CD4-positive, alpha-beta memory T cell (primary cell): ENCODE measurements at places on chromosomes 7 and 10.

- no peak for DNase-seq
Observed at GRCh38 chr10:52627279-52627678, 145.3 kb downstream of the MBL2 start.

- DNase-seq, result no peak
Observed at GRCh38 chr7:108010377-108010776, 7.4 kb upstream of the LAMB1 start.

DNA sequence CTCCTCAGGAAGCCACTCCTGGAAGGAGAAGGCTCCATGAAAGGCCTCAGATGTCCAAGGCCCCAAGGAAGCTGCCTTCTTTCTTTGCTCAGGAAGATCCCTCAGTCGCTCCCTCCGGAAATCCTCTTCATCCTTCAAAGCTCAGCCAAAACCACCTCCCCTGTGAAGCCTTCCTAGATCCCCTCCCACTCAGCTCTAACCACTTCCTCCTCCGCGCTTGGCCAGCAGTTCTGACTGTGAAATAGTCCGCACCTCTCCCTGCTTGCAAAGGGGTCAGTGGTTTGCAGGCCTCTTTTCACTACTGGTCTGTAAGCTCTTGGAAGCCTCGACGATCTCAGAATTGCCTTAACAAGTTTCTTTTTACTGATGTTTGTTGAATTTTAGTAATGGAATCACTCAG is 23.9 kb downstream of the PYROXD2 start:
- DNase-seq, result no peak

DNA sequence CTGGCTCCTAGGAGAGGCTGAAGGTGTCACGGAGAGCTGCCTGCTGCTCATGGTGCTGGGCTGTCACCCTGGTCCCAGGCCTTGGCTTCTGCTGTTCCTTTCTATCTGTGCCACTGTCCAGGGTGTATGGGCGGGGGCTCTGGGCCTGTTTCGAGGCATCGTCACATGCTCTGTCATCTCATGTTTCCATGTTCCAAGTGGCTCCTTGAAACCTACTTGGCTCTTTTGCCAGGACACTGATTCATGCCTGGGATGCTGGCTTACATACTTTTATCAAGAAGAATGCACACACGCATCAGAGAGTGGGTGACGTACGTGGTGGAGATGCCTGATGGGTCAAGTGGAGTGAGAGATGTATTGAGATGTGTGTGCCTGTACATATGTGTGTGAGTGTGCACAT is 50.9 kb downstream of the ADCY1 start:
- DNase-seq, result no peak

DNA sequence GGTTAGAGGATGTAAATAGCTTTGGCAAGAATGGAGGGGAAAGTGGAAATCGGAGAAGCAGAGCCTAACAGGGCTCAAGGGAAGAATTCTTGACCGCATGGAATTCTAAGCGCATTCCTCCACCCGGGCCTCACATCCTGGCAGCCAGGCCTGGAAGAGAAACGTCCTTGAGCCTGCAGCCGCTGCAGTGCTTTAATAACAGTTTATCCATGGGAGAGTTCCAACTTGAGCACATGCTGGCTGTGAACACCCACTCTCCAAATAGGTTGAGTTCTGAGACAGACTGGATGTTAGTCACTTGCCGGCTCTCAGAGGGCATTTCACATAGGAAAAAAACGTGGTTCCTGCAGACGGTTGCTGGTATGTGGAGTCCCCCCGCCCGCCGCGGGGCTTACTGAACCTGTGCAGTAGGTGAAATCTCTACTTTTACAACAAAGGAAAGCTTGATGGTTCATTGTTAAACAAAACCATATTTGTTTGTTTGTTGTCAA is 61.4 kb upstream of the STEAP1B start:
- DNase-seq, result no peak

GRCh38 chr7:79828866-79829265 is 305.8 kb upstream of the GNAI1 start:
- DNase-seq, result no peak

- no peak for DNase-seq
Observed at GRCh38 chr7:7959979-7960670, 8.5 kb upstream of the GLCCI1 start.

DNA sequence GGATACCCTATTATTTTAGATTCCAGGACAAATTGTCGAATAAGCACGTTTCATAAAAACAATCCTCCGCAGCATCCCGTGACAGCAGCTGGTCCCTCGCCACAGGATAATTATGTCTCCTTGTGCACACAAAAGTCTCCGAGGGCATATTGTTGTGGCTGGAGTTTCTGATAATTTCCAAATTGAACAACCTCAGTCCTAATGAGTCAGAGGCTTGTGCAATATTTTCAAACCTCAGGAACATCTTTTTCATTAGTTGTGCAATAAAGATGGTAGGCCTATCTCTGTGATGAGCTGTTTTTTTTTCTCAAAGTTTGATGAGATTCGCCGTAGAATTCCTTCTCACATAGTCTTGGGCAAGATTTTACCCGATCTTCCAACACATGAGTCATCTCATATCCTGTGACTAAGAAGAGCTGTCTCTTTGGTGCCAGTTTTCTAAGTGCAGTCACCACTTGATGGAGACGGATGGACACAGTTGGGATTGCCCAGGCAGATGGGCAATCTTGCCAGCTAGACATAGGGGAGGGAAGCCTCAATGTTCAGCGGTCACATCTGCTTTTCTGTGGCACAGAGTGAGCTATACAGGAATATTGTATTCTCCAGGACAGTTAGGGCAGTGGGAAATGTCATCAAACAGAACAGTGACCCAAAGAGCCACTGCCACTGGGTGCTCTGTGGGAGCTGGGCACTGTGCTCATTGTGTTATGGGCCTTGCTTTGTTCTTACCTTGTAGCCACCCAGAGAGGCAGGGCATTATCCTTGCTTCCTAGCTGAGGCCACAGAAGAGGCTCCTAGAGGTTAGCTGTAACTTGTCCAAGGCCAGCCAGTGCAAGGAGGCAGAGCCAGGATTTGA is 7.8 kb downstream of the HTRA1 start:
- no peak for DNase-seq

DNA sequence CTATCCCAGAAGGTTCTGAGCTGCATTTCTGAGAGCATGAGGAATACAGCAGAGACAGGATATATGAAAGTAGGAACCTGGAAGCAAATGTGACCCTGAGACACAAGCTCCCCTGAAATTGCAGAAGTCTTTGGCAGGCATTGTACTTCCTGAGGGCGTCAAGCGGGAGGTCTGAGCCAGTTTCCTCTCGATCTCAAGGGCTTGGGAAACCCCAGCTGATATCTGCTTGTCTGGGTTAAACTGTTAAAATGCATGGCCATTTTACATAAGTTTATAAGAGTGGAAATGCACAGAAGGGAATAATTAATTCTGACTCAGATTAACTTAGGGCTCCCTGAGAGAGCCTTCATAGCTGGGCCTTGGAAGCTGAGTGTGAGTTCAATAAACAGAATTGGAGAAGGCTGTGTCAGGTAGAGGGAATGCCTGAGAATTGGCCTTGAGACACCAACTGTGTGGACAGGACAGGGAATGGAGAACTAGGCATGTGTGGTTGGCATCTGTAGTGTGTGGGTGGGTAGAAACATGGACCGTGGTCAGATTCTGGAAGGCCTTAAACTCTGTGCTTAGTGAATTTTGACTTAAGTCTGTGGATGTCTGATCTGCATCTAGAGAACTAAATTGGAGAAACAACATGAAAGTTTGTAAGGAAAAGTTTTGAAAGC is 53.3 kb downstream of the WIPF3 start:
- DNase-seq, result no peak

DNA sequence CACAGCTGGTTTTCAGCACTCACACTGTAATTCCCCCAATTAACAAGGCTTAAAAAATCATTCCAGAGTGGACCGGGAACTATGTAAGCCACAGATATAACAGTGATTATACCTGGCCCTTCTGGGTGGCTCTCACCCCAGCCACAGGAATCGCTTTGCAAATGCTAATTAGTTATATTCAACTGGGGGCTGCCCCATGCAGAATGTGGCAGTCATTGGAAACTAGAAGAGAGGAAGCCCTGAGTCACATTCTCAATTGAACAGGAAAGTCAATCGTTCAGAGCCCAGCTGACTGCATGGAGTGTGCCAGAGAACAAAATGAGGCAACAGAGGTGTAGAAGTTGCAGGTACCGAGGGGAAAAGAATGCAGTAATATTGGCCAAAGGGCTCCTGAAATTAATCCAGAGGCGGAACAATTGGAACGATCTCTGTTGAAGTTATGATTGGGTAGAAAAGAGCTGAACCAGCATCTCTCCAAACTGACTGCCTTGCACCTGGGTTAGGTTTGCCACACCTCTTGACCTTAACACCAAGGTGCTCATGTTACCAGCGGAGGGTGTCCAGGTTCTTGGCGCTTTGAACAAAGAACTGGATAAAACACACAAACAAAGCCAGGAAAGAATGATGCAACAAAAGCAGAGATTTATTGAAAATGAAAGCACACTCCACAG is 909.7 kb upstream of the AUTS2 start:
- DNase-seq, result no peak

- no peak for DNase-seq
Observed at GRCh38 chr7:96200740-96201139, 121.2 kb downstream of the SLC25A13 start.

- no peak for DNase-seq
Observed at GRCh38 chr7:114504586-114504985, 90.0 kb downstream of the FOXP2 start.

DNA sequence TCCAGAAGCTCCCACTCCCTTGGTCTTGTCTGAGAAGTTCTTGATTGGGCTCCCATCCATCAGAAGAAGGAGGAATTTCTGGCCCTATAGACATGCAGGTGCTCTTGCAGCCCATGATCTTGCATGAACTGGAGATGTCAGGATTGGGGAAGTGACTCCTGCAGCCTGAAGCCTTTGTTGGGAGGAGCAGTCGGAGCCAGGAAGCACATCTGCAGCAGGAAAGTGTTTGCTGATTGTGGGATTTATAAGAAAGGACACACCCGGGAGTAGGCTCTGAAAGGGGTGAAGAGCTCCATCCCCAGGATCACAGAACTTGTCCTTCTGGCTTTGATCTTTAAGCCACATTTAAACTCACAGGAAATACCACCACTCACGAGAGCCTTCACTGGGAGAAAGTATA is 185.2 kb downstream of the DYNC1I1 start:
- DNase-seq, result no peak

GRCh38 chr10:125266541-125266940 is 106.2 kb upstream of the CTBP2 start:
- no peak for DNase-seq

- DNase-seq, result no peak
Observed at GRCh38 chr7:69363136-69363535, 235.1 kb upstream of the AUTS2 start.

DNA sequence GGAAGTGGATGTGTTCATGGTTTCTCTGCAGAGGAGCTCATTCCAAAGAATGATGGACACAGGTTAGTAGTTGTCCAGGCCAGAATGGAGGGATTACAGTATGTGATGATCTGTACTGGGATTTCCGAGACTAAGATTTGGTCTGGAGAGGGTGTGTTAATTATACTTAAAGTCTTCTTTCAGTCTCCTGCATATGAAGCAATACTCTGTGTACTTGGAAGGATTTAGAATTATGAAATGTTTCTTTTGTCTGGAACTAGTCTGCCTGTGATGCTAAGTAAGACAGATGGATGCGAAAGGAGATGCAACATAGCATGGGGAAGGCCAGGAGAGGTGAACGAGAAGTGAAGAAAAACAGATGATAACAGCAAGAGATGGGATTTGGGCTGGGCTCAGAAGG is 305.1 kb upstream of the LYZL1 start:
- DNase-seq, result no peak

DNA sequence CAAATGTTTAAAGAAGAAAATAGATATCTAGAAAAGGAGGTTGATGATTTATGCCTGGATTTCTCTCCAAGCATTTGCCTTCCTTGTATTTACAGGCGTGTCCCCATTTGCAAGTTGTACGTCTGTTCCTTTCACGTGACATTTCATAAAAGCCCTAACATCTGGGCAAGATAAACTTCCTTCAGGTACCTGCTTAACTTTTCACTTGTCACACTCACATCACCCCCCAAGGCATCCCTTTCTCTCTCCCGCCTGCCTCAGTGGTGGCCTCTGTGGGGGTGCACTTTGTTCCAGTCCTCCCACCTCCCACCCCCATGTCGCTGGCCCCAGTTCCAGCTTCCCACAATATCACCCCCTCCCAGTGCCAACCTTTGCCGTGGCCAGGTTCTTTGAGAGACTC is 6.7 kb downstream of the TWIST1 start:
- DNase-seq, result no peak

DNA sequence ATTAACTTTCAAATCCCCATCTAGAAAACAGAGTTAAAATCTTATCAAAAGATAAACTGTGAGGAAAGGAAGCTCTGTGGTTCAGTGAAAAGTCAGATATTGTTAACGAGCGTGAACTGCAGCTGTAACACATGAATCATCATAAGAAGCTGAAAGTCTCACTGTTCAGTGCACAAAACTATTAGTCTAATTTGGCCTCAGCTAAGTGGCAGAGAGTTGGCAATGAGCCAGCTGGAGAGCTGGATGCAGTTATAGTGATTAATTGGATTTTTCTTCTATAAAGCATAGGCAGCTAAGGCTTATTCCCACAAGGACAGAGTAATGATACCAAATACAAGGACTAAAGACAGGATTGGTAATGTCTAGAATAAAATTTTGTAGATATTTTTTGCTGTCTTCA is 101.1 kb upstream of the ABCB5 start:
- no peak for DNase-seq

- DNase-seq, result no peak
Observed at GRCh38 chr10:23280419-23281043, 64.1 kb downstream of the C10orf67 start.

- no peak for DNase-seq
Observed at GRCh38 chr7:31828520-31828919, 141.5 kb downstream of the PPP1R17 start.

DNA sequence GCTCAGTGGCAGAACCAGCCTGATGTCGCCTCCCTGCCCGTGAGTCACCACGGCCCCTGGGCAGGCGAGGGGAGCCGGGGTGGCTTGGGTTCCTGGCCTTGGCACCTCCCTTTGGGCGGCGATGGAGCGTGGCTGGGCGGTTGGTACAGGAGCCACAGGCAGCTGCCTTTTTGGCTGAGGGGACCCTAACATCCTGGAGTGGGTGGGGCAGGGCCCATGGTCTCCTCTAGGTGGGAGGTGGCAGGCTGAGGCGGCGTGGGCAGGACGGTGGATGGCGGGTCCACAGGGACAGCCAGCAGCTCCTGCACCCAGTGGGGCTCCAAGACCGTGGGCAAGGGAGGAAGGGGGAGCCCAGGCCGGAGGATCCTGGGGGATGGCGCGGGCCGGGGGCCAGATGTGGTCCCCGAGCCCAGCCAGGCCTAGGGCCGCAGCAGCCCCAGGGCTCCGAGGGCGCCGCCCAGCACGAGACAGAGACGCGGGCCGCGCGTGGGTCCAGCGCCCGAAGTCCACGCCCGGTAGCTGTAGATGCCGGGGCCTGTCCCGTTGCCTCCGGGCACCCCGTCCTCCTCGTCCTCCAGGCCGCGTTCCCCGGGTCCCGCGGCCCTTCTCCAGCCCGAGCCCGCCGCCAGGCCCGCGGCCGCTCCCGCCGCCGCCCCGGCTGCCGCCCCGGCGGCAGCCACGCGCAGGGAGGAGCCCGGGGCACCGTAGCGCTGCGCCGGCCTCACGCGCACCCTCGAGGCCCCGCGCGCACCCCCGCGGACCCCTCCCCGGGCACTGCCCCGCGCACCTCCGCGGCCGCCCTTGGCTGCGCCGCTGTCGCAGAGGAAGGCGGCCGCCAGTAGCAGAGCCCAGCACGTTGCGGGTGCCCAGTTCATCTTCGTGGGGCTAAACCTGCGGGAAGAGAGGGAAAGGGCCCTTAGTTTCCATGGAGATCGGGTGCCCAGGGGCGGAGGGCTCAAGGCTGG is 1.3 kb downstream of the SPRN start:
- DNase-seq, result no peak

GRCh38 chr10:130773941-130774340 is 537.6 kb downstream of the TCERG1L start:
- no peak for DNase-seq
